ENCODE measurements at places on chromosomes 3 and 15.

DNA sequence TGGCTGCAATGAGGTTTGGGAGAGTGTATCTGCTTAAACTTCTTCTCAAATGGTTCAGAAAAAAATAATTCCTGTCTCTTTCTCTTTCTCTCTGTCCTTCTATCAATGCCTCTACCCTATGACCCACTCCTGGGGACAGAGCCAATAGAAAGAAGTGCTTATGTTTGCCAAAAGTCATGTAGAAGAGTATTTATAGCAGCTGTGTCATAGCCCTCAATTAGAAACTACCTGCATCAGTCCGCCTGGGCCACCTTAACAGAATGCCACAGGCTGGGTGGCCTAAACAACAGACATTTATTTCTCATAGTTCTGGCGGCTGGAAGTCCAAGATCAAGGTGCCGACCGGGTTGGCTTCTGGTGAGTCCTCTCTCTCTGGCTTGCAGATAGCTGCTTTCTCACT is 92.5 kb downstream of the HMG20A start:
- no peak for DNase-seq

DNA sequence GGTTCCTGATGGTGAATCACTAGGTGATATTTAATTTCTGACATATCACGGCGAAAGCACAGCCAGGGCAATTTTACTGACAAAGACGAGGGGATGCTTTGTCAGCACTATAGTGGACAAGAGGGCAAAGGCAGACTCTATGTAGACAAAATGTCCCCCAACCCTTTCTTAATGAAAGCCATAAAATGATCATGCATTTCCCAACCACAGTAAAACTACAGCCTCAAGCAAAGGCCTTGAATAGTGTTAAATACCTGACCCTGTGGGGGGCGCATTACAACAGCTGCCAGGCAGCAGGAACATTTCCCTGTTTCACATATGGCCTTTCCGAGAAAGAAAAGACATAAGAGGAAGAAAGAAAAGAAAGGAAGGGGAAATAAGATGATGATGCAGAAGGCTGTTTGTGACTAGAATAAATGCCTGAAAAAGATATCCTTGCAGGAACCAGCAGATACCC is 49.5 kb downstream of the GLDN start:
- no peak for DNase-seq

DNA sequence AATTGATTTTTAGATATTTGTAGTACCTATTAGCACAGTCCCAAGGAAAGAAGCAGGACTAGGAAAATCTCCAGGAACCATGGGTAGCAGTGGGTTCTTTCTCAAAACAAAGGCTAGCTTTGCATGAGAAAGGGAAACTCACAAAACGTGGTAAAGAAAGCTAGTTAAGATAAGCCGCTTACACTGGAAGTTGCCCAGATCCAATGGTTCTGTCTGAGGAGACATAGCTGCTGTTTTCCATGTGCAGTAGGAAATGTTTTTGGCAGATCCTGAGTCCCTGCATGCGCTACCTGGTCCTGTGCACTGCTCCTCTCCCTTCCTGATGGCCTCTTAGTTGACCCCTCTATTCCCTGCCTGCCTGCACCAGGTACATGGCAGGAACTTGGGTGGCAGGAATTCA is 60.4 kb downstream of the TFG start:
- no peak for DNase-seq

DNA sequence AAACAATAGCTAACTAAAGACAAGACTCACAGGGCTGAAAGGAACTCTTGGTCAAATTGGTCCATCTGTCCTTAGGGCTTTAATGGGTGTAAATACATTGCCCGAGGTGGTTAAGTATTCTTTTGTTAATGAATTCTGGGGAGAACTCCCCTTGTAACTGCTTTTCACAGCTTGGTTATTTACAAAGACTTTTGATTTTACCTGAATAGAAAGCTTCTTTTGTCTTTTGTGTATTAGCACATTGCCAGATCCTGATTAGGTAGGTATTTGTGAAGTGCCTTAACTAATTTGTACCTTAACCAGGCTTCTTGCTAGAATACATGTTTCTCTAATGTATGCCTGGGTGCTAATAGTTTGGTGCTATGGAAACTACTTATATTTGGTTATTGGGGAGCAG is 14.0 kb downstream of the CHD2 start:
- no peak for DNase-seq

GRCh38 chr15:75032395-75032794 is 9.0 kb downstream of the PPCDC start:
- no peak for DNase-seq

GRCh38 chr3:17444865-17445264 is 297.6 kb downstream of the TBC1D5 start:
- no peak for DNase-seq

GRCh38 chr15:88711806-88712205 is 73.0 kb downstream of the ISG20 start:
- no peak for DNase-seq
